Immature natural killer cell (primary cell): ENCODE measurements at places on chromosomes 11 and 22. TPM values are rescaled to one million over a fixed set of nuclear protein-coding genes. Genes with fewer than 3 reads are reported as not detected.

The JHY gene
- 1.6 TPM for polyA plus RNA-seq

- H3K27me3 ChIP-seq: no peaks in the 10 kb centered on the region
- H3K27ac ChIP-seq: peak overlapping the region; percentile 26
- H3K4me1 ChIP-seq: peaks cover 55% of the 10 kb centered on the region
- no peak overlapping the region for H3K4me3 ChIP-seq
Measured at GRCh38 chr22:41847300-41847699, 14.4 kb downstream of the SREBF2 start.

- no peak overlapping the region for H3K4me3 ChIP-seq
- no peaks in the 10 kb centered on the region for H3K27me3 ChIP-seq
- H3K36me3 ChIP-seq: peaks cover 23% of the 10 kb centered on the region
- H3K27ac ChIP-seq: no peak overlapping the region
Measured at GRCh38 chr22:46159777-46160176, 9.5 kb downstream of the PPARA start.

- H3K36me3 ChIP-seq: peaks cover 9% of the 10 kb centered on the region
- H3K27me3 ChIP-seq: no peaks in the 10 kb centered on the region
- peaks cover 13% of the 10 kb centered on the region for H3K4me1 ChIP-seq
- H3K4me3 ChIP-seq: no peak overlapping the region
- H3K27ac ChIP-seq: peak overlapping the region; percentile 1
Measured at GRCh38 chr11:46498179-46498578, 95.6 kb downstream of the AMBRA1 start.

- H3K27me3 ChIP-seq: peaks cover 2% of the 10 kb centered on the region
- no peak overlapping the region for H3K4me3 ChIP-seq
- no peaks in the 10 kb centered on the region for H3K36me3 ChIP-seq
- H3K27ac ChIP-seq: no peak overlapping the region
- no peak for DNase-seq
- peaks cover 21% of the 10 kb centered on the region for H3K4me1 ChIP-seq
Measured at GRCh38 chr11:44615041-44615755, 49.7 kb downstream of the CD82 start.

The PGGHG gene
- polyA plus RNA-seq: 11.4 TPM

The C11orf91 gene
- polyA plus RNA-seq: not detected

The MMP3 gene
- polyA plus RNA-seq: not detected

DNA sequence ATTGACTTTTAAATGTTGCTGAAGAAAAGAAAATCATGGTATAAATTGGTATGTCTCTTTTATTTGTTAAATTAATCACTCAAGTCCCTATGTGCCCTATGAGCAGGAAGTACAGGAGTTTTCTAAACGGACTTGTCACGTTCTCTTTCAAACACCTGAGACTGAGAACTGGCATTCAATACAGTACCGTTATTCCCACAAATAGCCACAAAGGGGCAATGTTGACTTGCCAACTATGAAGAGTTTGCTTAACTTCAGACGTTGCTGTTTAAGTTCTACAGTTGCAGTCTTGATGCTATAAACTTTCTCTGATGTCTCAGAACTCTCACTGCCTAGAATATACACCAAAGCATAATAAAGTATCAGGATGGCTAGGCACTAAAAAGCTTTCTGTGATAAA lies 7.6 kb downstream of the OR56A1 start:
- DNase-seq: peak; percentile 24
- H3K27ac ChIP-seq: no peak overlapping the region
- H3K36me3 ChIP-seq: no peaks in the 10 kb centered on the region

DNA sequence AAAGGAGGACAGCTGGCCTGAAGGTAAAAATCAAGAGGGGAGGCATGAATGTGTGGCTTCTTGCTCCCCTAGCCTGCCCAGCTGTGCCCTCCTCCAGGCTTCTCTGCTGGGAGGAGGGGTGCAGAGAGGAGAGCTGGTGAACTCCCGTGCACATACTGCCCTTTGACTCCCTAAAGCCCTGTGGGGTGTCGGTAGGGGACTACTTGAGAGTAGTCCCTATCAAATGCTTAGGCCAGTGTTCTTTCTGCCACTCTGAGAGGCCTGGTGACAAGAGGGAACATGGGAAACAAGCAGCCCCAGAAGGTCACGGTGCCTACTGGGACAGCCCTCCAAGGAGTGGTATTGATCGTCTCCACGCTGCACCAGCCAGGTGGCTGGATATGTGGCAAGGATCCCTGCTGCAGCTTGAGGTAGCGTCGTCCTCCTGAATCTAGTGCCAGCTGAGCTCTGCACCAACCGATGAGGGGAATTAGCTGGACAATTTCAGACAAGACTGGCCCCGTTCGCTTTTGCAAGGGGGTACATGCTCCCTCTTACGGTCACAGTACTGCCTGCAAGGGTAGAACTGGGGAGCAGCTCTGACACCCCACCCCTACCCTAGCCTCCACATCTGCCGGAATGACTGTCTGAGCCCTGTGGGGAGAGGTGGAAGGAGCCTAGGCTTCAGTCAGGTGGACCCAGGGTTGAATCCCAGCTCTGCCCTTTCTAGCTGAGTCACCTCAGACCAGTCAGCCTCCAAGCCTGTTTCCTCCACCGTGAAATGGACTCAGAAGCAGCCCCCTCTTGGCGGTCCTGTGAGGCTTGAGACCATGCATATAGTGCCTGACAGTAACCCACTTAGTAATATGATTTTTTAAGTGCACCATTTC lies 17.1 kb upstream of the C11orf96 start:
- no peak overlapping the region for H3K4me3 ChIP-seq
- H3K4me1 ChIP-seq: peaks cover 7% of the 10 kb centered on the region
- H3K36me3 ChIP-seq: peaks cover 16% of the 10 kb centered on the region
- H3K27me3 ChIP-seq: no peaks in the 10 kb centered on the region
- no peak overlapping the region for H3K27ac ChIP-seq
